Ovary (tissue), 10 donors: ENCODE measurements at places on chromosomes 3 and 15. TPM values are rescaled to one million over a fixed set of nuclear protein-coding genes. Genes with fewer than 3 reads are reported as not detected.

The PARP15 gene
- 1.8 TPM for total RNA-seq

The MKRN2OS gene
- 0.27 TPM for total RNA-seq

The SLC35G2 gene
- total RNA-seq, result 4.7 TPM

The ROPN1 gene
- total RNA-seq, result not detected

GRCh38 chr3:55074796-55075195 lies 146.9 kb upstream of the LRTM1 start:
- H3K4me3 ChIP-seq, result no peak overlapping the region
- no peaks in the 10 kb centered on the region for H3K4me1 ChIP-seq
- no peaks in the 10 kb centered on the region for H3K27me3 ChIP-seq
- H3K27ac ChIP-seq, result no peak overlapping the region

GRCh38 chr3:51394541-51394940 lies 3.5 kb downstream of the RBM15B start:
- no peaks in the 10 kb centered on the region for H3K27me3 ChIP-seq
- no peak for DNase-seq
- no peak overlapping the region for H3K4me3 ChIP-seq
- H3K27ac ChIP-seq, result no peak overlapping the region

DNA sequence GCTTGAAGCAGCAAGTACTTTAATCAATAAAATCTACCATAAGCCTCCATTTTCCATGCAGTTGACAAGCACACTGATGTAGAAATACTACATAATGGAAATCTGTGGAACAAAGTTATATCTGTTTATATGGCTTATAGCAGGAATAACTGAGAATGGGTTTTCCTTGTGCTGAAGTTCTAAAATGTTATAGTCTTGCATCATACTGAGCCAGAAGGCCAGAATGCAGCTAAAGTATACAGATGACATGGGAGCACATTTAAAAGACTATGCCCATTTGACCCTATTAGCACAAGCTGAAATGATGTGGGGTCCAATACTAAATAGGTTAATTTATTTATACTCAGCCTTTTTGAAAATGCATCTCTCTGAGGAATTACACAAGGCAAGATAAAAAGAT lies 25.1 kb downstream of the SLC24A5 start:
- H3K4me1 ChIP-seq, result no peaks in the 10 kb centered on the region
- DNase-seq, result no peak
- no peak overlapping the region for H3K4me3 ChIP-seq
- no peak overlapping the region for H3K27ac ChIP-seq

- H3K27ac ChIP-seq, result no peak overlapping the region
- H3K27me3 ChIP-seq, result no peaks in the 10 kb centered on the region
- H3K36me3 ChIP-seq, result no peaks in the 10 kb centered on the region
- DNase-seq, result no peak
- H3K4me3 ChIP-seq, result no peak overlapping the region
These were observed 17.6 kb upstream of the SEMA5B start for GRCh38 chr3:123044981-123045763.

- no peaks in the 10 kb centered on the region for H3K27me3 ChIP-seq
- no peaks in the 10 kb centered on the region for H3K4me1 ChIP-seq
- no peak overlapping the region for H3K4me3 ChIP-seq
- no peak overlapping the region for H3K27ac ChIP-seq
- no peaks in the 10 kb centered on the region for H3K36me3 ChIP-seq
These were observed 88.3 kb downstream of the RSL24D1 start for GRCh38 chr15:55108448-55108847.

DNA sequence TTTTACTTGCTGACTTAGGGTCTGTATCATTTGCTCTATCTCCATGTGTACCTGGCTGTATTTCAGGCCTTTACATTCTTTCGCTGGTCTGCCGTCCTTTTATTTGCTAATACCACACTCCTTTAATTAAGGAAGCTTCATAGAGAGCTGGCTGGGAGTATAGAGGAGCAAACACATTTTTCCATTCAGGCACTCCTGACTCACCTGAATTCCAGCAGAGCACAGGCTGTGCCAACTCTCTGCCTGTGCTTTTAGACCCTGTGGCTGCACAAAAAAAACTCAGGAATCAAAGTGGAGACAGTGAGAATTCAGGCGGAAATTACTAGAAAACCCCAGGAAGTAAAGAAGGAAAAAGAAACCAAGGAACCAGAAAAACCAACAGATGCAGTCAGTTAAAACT lies 29.0 kb upstream of the ATP10A start:
- no peaks in the 10 kb centered on the region for H3K27me3 ChIP-seq
- H3K36me3 ChIP-seq, result no peaks in the 10 kb centered on the region
- no peaks in the 10 kb centered on the region for H3K4me1 ChIP-seq

- no peak overlapping the region for H3K4me3 ChIP-seq
- H3K36me3 ChIP-seq, result no peaks in the 10 kb centered on the region
- no peaks in the 10 kb centered on the region for H3K4me1 ChIP-seq
- no peak overlapping the region for H3K27ac ChIP-seq
- DNase-seq, result no peak
- H3K27me3 ChIP-seq, result no peaks in the 10 kb centered on the region
These were observed 514.0 kb downstream of the MCTP2 start for GRCh38 chr15:94745371-94745770.

DNA sequence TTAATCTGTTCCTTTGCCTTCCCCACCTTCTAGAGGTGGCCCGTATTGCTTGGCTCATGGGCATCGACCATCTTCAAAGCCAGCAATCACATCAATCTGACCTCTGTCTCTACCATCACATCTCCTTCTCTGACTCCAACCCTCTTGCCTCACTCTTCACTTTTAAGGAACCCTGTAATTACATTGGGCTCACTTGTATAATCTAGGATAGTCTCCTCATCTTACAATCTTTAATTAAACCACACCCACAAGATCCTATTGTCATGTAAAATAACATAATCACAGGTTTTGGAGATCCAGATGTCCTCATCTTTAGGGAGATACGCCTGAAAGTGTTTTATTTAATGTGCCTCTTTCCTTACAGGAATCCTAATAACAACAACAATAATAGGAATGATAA lies 234.5 kb downstream of the ERC2 start:
- no peak overlapping the region for H3K4me3 ChIP-seq
- no peaks in the 10 kb centered on the region for H3K36me3 ChIP-seq
- no peak overlapping the region for H3K27ac ChIP-seq
- no peak for DNase-seq
- H3K4me1 ChIP-seq, result no peaks in the 10 kb centered on the region

DNA sequence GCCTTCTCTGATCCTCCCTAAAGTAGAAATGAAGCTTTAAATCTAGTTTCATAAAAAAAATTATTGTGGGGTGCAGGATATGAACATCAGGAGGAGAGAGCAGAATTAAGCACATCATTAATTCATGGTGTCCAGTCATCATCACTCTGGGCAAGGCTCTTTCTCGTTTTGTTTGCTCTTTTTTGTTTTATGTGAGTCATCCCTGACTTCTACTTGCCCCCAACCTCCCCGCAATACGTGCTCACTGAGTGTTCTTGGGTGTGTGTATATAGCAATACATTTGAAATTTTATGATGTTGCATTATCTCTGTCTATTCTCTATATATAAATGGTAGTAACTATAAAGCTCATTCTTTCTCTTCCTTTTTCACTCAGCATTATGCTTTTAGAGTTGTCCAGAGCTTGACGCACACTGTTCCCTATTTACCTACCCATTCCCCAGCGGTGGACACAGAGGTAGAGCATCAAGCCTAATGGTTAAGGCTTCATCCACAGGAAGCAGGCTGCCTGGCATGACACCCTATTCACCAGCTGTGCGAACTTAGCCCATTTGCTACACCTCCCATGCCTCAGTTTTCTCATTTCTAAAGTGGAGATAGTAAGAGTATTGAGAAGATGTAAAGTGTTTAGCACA lies 72.3 kb downstream of the CD200R1L start:
- H3K27ac ChIP-seq, result no peak overlapping the region
- H3K4me3 ChIP-seq, result no peak overlapping the region
- DNase-seq, result no peak
- no peaks in the 10 kb centered on the region for H3K27me3 ChIP-seq

DNA sequence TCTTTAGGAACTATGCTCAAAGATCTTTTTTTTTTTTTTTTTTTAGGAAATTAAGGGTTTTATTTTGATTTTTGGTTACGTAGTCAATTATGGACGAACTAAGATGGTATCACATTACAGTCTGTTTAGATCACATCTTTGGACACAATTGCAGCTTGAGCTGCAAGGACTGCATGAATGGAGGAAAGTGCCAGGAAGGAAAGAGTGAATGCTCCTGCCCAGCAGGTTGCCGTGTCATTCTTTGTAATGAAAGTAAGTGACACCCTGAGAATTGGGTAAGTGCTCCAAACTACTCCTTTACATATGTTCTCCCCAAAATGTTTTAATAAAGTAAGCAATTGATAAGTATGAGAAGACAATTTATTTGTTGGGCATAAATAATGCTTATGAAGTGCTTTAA lies 716.5 kb upstream of the GOLIM4 start:
- DNase-seq, result no peak
- H3K27me3 ChIP-seq, result peaks cover 2% of the 10 kb centered on the region
- H3K4me3 ChIP-seq, result no peak overlapping the region
- H3K36me3 ChIP-seq, result no peaks in the 10 kb centered on the region
- no peak overlapping the region for H3K27ac ChIP-seq
- no peaks in the 10 kb centered on the region for H3K4me1 ChIP-seq

GRCh38 chr15:80106051-80106450 lies 46.6 kb downstream of the ZFAND6 start:
- no peaks in the 10 kb centered on the region for H3K27me3 ChIP-seq
- H3K27ac ChIP-seq, result no peak overlapping the region
- DNase-seq, result no peak
- H3K4me1 ChIP-seq, result peaks cover 2% of the 10 kb centered on the region
- H3K36me3 ChIP-seq, result no peaks in the 10 kb centered on the region
